ENCODE measurements at places on chromosomes 1 and 21.
A peak's percentile ranks its signal among the peaks of the same experiment; 100 is the strongest.

- DNase-seq: no peak
Observed at GRCh38 chr21:39345440-39345839, 3.4 kb downstream of the HMGN1 start.

DNA sequence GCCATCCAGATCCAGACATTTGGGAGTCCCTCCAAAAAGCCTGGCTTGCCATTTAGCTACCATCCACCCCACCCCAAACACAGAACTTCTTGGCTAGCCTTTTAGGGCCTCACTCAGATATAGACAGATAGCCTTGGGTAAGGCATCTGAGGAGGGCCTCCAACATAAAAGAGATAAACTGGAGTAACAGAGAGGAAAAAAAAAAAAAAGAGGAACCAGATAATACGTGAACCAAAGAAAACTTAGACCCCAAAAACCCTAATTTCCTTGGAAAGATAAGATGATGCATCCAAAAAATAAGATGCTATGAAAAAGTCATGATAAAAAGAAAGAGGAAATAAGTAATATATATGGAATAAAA is 19.8 kb upstream of the LSS start:
- DNase-seq: no peak

DNA sequence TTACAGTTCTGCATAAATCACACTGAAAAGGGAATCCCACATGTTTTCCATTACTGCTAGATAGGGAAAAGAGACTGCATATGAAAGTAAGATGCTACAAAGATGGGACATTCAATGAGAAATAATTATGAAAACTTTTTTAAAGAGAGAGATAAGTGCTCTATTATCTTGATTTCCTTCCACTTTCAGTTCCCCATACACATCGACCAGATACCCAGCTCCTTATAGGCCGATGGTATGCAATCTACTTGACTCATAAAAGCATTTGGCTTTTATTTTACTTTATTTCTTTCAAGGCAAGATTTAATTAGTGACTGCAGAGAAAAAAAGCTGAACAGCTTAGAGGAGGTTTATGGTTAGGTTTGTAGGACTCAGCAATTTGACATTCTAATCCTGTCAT is 13.1 kb downstream of the BRINP2 start:
- DNase-seq: no peak

GRCh38 chr1:225731491-225731890 is 46.1 kb upstream of the SRP9 start:
- no peak for DNase-seq

DNA sequence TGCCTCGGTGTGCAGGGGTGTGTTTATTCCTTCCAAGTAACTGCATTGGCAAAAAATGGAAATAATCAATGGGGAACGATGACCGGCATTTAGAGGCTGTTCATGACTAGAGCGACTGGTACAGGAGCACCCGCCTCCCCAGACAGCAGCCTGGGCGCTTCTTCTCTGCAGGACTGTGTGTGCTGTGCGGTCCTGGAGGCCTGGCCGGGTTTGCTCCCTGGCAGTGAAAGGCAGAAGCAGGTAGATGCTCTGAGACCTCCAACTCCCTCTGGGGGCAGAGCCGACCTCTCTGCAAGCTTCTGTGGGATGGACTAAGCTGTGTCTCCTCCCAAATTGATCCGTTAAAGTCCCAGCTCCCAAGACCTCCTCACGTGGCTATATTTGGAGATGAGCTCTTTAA is 59.2 kb upstream of the ACTRT2 start:
- no peak for DNase-seq

GRCh38 chr1:223456747-223457146 is 63.5 kb downstream of the CCDC185 start:
- no peak for DNase-seq

DNA sequence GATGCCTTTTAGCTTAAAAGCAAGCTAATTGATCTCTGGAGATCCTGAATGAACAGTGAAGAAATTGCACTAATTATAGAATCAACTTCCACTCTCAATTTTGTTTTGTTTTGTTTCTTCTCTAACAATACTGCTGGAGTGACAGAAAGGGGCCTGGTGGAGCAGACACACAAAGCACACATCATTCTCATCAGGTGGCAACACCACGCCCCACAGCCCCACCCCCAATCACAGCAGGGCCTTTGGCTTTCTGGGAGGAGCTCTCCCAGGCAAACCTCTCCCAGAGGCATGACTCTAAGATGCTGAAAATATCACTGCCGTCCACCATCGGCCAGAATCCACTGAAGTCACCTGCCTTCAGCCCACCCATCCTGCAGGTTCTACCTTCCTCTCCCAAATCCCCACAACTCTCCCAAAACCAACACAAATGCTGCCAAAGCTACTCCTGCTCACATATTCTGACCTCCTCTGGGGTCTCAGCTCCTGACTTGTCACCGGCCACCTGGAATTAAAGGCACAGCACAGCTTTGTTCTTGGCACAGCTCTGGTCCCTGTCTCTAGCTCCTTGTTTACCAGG is 120.7 kb downstream of the GRIK3 start:
- no peak for DNase-seq

DNA sequence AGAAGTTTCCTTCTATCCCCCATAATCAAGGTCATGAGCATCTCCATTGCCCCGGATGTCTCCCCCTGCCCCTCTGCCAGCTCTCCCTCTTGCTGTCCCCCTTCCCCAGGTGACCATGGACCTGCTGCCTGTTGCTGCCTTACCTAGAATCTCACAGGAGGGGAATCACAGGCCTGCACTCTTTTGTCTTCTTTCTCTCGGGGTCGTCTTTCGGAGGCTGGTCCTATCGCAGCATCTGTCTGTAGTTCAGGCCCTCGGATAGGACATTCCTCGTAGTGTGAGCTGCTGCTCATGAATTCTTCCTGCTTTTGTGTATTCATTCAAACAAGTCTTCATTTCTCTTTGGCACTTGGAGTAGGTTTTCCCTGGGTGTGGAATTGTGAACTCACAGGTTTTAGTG is 39.9 kb upstream of the ACTRT2 start:
- no peak for DNase-seq

- DNase-seq: no peak
Observed at GRCh38 chr1:104932949-104933679, 1183.4 kb downstream of the AMY1C start.

GRCh38 chr1:235960809-235961208 is 94.1 kb upstream of the LYST start:
- no peak for DNase-seq

DNA sequence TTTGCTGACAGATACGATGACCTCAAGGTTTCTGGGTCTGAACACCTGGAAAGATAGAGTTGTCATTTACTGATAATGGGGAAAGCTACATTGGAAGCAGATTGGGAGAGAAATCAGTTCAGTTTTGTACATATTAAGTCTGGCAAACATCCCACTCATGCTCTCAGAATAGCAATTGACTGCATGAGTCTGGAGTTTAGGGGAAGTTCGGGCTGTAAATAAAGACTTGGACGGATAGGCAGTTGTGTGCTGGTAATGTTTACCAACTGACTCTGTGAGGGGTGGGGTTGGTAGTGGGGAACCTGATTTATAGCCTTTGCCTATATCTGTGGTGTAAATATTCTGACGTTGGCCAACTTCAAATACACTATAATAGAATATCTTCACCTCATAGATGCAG is 4.0 kb downstream of the H6PD start:
- no peak for DNase-seq

DNA sequence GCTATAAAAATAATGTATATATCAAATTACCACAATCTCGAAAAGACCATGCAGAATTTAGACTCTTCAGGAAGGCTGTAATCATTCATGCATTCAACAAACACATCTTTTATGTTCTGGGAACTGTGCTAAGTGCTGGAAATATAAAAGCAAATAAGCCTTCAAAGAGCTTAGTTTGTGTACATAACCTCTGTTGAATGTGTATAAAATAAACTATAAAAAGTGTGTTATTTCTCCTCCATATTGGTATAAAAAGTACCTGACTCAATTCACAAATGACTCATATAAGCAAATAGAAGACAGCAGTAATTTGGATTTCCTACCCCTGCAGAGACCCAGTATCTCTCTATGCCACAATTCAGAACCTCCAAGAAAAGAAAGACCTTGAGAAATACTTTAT is 36.8 kb downstream of the RAB3GAP2 start:
- no peak for DNase-seq

- DNase-seq: no peak
Observed at GRCh38 chr1:116288201-116288598, 84.8 kb upstream of the ATP1A1 start.

DNA sequence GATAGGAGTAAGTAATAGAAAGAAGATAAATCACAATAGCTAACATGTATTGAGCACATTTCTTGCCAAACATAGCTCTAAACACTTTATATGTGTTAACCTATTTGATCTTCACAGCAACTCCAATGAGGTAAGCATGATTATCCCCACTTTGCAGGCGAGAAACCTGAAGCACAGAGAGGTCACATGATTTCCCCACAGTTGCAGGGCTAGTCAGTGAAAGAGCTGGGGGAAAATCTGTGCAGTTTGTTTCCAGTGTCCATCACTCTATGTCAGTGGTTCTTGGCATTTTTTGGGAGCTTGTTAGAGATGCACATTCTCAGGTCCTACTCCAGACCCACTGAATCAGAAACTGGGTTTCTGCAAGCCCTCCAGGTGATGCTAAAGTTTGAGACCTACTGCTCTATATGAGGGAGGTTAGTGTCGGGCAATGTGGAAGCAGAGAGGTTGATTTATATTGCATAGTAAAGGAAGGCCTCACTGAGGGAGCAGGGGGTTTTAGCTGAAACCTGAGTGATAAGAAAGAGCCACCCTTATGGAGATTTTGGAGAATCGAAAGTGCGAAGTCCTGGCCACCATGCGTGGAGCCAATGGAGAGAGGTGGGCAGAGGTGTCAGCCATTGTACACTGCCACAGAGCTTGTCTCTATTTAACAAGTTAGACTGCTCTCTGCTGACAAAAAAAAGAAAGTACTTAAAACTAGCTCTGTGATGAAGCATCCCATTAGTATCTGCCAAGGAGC is 20.9 kb downstream of the MCOLN3 start:
- peak; percentile 6 for DNase-seq

GRCh38 chr1:162250004-162250730 is 126.5 kb downstream of the SPATA46 start:
- no peak for DNase-seq

DNA sequence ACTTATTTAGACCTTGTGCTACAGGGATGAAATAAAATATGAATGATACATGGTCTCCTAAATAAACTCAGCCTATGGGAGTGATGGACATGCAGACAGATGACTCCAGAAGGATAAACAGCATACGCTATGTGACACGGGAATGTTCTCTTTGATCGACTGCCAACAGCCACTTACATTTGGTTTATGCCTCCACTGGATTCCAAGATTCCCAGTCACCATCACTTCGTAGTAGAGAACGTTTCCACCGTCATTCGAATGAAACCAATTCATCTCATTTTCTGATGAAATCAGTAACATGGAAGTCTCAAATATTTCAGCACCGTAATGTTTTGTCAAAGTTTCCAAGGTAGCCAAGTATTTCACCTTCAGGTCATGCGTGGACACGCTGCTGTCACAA is 99.7 kb downstream of the JAK1 start:
- no peak for DNase-seq

GRCh38 chr1:150928286-150928685 is 2.1 kb downstream of the SETDB1 start:
- DNase-seq: no peak

GRCh38 chr1:64516301-64516700 is 46.4 kb downstream of the CACHD1 start:
- no peak for DNase-seq

DNA sequence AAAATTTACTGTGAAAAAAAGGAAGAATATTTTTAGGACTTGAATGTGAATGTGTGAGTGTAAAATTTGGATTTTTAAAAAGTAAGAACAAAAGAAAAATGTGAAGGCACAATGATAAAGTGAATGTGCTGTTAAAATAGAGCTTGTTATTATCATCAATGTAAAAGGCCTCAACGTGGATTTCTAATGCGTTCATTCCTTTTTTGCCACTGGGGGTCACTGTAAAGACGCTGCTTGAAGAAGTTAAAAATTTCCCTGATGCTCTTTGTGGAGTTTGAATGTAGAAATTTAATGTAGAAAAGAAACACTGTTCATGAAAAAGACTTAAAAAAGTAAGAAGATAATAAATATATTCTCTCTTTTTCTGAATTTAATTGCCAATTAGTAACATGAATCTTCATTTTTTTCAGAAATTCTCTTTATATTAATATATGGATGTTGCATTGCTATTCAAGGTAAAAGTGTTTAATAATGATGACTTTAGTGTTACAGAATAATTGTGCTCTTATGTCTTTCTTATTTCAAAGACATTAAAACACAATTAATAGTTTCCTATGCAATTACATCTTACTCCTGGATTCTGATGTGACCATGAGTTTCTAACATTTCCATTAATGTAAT is 161.5 kb downstream of the DNM3 start:
- no peak for DNase-seq

DNA sequence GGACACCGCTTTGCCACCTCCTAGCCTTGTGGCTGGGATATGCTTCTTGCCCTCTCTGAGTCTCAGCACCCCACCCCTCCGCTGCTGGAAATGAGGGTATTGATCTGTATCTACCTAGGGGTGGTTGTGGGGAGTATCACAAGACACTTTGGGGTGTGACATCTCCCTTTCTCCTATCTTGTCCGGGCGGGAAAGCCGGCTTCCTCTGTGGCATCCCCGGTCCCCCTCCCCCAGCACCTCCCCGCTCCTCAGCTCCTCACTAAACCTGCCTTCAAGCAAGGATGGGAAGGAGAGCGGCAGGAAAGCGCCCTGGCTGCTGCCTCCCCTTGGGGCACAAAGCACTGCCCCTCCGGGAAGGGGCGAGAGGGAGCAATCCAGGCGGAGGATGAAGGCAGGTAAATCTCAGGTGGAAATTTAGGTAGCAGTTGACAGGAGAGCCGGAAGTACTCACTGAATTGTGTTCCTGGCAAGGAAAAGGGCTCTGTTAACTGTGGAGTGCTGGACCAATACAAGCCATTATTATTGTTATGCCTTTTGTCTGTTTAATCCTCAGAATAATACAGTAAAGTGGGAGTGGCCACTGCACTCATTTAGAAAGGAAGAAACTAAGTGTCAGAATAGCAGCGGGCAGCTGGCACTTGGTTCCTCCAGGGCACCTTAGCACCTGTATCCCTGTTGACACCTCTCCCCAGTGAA is 49.0 kb upstream of the LRP8 start:
- no peak for DNase-seq

DNA sequence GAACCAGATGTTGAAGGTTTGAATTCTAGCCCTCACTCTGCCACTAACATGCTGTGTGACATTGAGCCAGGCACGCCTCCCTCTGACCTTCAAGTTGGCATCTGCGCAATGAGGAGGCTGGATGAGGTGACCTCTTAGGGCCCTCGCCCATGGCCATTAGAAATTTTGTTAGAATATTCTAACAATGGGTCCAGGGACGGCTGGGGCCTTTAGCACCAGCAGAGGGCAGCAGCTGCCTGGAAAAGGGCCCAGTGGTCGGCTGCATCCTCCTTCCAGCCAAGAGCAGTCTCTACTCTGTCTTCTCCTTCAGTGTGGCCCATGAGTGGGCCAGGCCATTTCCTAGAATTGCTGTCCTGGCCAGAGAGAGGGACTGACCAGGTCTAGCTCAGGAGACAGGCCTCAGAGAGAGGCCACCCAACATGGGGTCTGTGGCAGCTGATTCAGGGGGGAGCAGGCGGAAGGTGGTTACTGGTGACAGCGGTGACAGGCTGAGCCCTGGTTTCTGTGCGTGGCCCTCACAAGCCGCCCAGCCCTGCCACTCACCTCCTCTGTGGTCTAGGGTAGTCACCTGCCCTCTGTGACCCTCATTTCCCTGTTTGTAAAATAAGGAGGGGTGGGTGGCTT is 101.3 kb upstream of the ACTL8 start:
- no peak for DNase-seq
